Type B pancreatic cell (in vitro differentiated cells): ENCODE measurements at places on chromosomes 6 and 20. TPM values are rescaled to one million over a fixed set of nuclear protein-coding genes. Genes with fewer than 3 reads are reported as not detected.

Gene PPP1R10
- 84.3 and 116 TPM in 2 replicates for total RNA-seq

Gene CYP39A1
- total RNA-seq: 4.8 and 6.7 TPM in 2 replicates

Gene SLC26A8
- total RNA-seq: 0.19 TPM in 1 of 2 replicates, not detected in the other

Gene APOBEC2
- 0.64 and 1.5 TPM in 2 replicates for total RNA-seq

Gene PPIL4
- 29.4 and 36.7 TPM in 2 replicates for total RNA-seq

Gene PTCHD4
- 3.4 and 4.6 TPM in 2 replicates for total RNA-seq

Gene LRRC73
- 1.5 and 2.9 TPM in 2 replicates for total RNA-seq

Gene PRR18
- 0.80 and 1.5 TPM in 2 replicates for total RNA-seq

Gene GATA5
- total RNA-seq: 10.8 and 12.8 TPM in 2 replicates
